Anterior cingulate cortex (tissue), 58 donors: ENCODE measurements at places on chromosomes 6 and 20.
A peak's percentile ranks its signal among the peaks of the same experiment; 100 is the strongest.

- DNase-seq: no peak
Measured at GRCh38 chr20:61882716-61883615, 182.7 kb downstream of the TAF4 start.

GRCh38 chr20:19628570-19629134 is 129.4 kb upstream of the RIN2 start:
- no peak for DNase-seq

DNA sequence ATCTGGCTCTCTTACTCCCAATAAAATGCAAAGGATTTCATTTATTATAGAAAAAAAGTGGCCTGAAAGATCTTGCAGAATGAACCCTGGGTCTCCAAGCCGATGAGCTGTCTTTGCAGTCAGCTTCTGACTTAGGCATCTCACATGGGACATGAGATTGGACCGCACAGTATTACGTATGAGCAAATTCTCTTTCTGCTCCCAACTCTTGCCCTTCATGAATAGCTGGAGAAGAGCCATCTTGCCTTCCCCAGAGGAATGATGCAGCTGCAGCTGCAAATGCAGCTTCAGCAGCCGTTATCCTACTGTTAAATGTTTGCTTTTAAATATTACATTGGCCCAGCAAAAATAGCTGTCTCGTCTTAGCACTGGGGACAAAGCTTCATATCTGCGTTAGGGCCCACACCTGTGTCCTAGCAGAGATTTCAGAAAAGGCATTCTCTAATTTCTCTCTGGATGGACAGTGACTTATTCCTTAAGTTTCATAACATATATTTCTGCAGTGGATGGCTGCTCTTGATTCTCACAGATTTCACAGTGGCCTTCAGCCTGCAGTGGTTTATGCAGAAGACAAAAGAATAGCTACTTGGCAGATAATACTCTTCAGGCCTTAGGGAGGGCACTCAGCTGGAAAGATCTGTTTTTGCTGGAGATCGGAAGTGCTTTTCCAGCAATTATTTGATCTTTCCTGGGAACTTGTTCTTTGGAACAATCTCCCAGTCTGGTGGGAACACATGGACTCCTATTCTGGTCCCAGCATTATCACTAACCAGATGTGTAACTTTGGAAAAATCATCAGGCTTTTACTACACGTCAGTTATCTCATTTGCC is 129.2 kb downstream of the FYN start:
- DNase-seq: no peak

GRCh38 chr6:30192076-30192475 is 21.1 kb downstream of the TRIM26 start:
- no peak for DNase-seq

- no peak for DNase-seq
Measured at GRCh38 chr20:30598460-30599230, 658.8 kb upstream of the DEFB115 start.

DNA sequence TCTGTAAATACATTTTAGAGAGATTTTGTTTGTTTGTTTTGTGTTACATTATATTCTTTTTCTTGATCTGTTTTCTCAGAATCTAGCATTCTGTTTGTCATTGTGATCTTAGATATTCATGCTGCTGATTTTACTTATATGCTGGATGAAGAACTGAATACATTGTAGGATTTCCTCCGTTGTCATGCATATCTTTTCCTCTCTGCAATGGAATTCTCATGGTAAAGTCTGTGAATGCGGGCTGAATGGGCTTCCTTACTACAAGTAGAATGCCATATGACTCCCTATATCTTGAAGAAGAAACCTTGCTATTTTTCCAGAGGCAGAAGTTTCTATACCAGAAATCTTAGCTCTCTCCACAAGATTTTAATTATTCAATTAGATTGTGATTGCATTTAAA is 2.4 kb upstream of the DEFB114 start:
- no peak for DNase-seq

DNA sequence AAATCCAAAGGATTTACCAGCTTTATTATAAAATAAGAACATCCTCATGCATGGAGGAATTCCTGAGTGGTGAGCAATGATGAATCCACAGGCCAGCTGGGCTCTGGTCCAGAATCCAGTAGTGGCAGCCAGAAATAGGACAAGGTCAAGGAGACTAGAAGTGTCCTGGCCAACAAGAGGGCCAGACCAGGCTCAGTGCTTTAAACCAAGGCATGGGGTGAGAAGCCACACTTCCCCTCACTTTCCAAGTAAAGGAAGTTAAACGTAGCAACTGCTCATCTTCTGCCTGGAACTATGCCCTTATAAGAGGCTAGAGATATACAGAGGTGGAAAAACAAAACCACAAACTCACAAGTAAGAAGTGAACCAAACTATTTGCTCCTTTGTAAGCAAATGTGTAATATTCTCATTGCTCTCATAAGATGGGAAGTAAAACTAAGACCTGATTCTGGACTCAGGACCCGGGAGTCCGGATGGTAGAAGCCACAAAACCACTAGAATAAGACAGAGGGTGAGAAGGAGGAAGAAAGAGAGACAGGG is 253.2 kb downstream of the UST start:
- DNase-seq: no peak

GRCh38 chr20:48667481-48667880 is 160.3 kb downstream of the PREX1 start:
- DNase-seq: no peak

GRCh38 chr6:139337001-139337400 is 37.4 kb downstream of the CITED2 start:
- no peak for DNase-seq

- DNase-seq: peak; percentile 74
Measured at GRCh38 chr6:12769556-12770256, 53.1 kb downstream of the PHACTR1 start.

DNA sequence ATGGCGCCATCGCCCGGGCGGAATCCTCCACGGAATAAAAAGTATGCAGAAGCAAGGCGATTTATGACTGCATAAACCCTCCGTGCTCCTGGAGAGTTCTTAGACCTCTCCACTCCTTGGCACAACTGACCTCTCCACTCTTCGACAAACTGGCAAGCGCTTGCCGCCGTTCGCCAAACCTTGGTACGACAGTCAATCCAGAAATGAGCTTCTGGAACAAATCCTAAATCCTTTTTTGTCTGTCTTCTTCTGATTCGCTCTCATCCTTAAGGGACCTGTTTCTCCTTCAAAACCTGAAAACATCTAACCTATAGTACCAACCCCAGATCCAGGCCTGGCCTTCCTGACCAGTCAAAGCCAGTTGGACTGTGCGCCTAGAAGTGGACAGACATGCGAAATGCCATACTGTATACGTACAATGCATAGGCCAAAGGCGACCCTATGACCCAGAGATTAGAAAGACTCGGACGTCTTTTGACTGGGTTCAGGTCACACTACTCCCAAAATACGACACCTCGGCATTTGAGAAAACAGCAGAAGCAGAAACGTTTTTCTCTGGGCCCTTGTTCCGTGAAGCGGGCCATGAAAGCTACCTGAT is 59.4 kb downstream of the TRIM27 start:
- no peak for DNase-seq

- no peak for DNase-seq
Measured at GRCh38 chr6:25971187-25971821, 8.7 kb downstream of the TRIM38 start.

DNA sequence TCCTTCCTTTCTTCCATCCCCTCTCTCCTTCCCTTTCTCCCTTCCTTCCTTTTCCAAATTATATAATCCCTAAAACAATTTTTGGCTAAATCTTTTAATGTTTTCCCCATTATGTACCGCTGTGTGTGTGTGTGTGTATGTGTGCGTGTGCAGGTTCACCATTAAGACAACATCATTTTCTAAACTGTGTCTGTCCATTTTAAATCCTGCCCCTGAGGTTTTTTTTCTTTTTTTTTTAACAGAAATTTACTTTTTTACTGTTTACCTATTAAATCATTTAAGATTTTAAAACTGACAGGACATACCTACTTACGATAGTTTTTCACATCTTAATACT is 366.3 kb upstream of the EPHA7 start:
- DNase-seq: no peak

DNA sequence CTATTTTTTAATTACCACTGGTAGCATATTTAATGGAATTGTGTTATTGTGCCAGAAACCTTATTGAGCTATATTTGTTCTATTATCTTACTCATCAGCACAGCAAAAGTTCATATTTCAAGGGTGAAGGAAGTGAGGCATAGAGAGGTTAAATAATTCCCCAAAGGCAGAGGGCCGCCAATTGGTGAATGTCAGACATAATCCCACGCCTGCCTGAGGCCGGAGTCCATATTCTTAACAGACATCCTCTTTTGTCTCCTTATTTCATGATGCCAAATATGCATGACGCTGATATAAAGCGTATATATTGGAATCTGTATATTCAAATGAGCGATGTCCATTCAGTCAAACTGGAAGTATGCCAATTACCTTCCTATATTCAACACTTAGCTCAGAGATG is 505.0 kb upstream of the SLC35B3 start:
- DNase-seq: no peak

DNA sequence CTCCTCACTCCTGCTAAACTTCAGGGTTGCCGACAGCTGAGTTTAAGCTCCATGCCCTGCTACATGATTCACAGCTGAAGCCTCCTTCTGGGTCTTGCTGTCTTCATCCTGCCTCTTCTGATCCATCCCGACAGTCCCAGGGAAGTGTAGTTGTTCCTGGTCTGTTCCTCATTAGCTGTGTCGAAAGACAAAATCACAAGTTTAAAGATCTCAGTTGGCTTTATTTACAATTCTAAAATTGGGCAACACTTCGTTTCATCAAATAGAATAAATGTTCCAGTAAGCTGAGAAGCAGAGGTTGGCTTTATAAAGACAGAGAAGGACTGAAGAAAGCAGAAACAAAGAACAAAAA is 4.1 kb upstream of the SLC2A10 start:
- DNase-seq: no peak

- DNase-seq: no peak
Measured at GRCh38 chr20:34689486-34689885, 12.6 kb upstream of the PIGU start.

- no peak for DNase-seq
Measured at GRCh38 chr6:53647462-53648094, 18.0 kb downstream of the KLHL31 start.

DNA sequence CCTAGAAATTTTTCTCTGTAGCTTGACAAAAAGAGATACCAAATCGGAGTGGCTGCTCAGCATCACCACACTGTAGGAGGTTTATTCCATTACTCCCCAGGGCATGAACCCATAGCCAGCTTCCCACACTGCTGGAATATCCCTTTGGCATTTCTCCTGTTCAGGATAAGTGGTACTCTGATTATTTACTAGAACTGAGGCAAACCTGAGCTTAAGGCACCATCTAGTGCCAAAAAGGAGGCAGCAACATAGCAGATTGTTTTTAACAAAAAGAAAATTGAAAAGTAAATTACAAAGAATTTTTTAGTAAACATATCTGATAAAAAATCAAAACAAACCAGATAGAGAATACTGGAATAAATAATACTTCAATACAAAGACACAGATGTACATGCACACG is 181.7 kb downstream of the WDR27 start:
- no peak for DNase-seq

GRCh38 chr6:161011492-161012480 is 20.2 kb downstream of the MAP3K4 start:
- no peak for DNase-seq

DNA sequence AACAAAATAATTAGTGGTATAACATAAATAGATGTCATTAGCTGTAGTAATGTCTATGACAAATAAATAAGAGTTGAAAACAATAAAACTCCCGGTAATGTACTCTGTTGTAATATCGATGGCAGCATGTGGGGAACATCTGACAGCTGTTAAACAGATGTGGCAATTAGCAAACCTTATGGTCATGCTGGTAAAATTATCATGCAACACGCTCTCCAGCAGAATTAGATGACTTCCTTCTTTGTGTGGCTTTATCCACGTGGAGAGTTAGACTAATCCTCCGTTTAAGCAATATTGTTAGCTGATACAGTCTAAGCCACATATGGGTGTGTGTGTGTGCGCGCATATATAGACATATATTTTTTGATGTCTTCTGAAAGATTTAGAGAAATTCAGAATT is 77.7 kb upstream of the ZFP64 start:
- DNase-seq: no peak

DNA sequence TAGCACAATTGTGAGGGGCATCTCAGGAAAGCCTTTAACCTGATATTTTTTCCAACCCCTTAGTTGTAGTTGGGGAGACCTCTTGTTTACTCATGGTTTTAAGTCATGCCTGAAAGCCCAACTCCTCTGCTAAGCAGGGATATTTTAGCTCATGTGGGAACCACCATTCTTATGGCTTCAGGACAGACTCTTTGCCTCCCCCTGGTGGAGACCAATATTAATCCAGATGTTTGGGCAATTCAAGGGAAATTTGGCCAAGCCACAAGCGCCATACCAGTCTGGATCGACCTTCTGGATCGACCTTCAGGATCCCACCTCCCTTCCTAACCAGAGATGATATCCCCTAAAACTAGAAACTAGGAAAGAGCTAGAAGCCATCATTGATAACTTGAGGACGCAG is 211.2 kb downstream of the C6orf118 start:
- no peak for DNase-seq

DNA sequence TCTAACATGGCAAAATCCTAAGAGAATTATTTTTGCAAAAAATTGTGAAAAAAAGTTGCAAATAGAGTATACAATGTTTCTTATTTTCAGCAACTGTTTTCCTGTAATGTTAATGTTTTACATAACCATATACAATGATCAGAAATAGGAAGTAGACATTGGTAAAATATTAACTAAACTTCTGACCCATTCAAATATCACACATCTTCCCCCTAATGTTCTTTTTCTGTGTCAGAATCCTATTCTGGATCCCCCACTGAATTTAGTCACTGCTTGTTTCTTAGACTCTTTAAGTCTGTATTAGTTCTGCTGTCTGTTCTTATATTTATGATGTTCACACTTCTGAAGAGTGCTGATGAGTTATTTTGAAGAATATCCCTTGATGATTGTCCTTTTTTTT is 62.0 kb downstream of the HFE start:
- no peak for DNase-seq
